ENCODE measurements at places on chromosomes 16 and 17.

GRCh38 chr16:63744077-63744874 is 1377.6 kb downstream of the CDH11 start:
- ATAC-seq, result no peak

- no peak for ATAC-seq
These were observed 1.2 kb upstream of the TCAP start for GRCh38 chr17:39663688-39664580.

- ATAC-seq, result peak; percentile 37
These were observed 25.9 kb downstream of the BRIP1 start for GRCh38 chr17:61837175-61838051.

- ATAC-seq, result no peak
These were observed 2.5 kb upstream of the STARD3 start for GRCh38 chr17:39634384-39634871.

GRCh38 chr16:28009586-28010373 is 53.7 kb downstream of the GSG1L start:
- ATAC-seq, result no peak

- no peak for ATAC-seq
These were observed 17.2 kb upstream of the UTP6 start for GRCh38 chr17:31918701-31919128.

DNA sequence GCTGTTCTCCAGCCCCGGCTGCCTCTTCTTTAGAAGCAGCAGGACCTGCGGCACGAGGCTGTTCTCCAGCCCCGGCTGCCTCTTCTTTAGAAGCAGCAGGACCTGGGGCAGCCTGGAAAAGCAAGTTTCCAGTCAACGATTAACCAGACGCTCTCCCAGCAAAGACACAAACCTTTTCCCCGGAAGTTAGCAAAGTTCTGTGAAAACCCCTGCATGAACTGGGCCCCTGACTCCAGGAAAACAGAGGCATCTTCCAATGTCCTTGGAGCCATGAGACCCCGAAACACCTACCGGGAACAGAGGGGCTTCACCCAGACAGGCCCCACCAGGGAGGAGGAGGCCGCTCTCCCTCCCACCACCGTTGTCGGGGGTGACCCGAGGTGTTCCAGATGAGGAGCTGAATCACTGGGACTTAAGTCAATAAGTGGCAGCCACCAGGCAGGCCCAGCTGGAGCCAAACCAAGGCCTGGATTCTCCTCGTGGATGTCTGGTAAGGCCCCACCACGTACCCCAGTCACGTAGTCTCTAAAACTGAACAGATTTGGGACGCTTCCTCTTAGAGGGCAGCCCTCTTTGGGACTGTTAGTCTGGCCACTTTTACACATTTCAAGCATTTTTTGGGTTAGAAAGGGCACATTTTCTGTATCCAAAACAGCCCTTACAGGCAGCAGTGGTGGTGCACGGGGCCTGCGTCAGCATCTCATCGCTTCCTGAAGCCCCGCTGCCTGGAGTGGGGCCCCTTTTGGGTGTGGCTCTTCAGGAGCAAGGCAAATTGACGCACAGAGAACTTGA is at the start of gene RPH3AL:
Gene RPH3AL (minus strand): TSS at position 387 of the 792 bp plus-strand sequence. CDS start 25,264 bp downstream, outside the sequence.
- ATAC-seq, result no peak

- no peak for ATAC-seq
These were observed 12.7 kb downstream of the CES3 start for GRCh38 chr16:66973716-66974115.

DNA sequence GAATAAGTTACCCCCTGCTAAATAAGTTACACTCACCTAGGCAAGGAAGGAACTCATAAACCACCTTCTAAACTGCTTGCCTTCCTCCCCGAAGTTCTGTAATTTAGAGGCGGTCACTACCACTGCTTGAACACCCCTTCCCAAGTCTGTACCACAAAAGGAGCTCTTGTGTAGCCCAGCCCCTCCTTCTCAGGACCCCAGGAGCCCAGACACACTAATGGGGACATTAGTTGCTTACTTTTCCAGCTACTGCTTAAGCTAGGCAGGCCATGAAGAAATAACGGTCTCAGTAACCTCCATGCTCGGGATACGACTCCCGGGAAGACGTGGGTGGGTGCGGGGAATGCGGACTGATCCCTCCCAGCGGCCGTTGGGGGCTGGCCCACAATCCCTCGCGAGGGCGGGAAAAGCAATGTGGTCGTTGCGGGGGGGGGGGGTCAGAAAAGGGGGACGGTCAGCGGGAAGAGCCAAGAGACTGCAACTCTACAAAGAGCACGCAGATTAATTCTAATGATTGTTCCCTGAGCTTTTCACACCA is at the start of gene TEX14:
Gene TEX14 (minus strand): TSS at position 345 of the 538 bp plus-strand sequence. CDS start 40,044 bp downstream, outside the sequence.
- no peak for ATAC-seq

- peak; percentile 79 for ATAC-seq
These were observed 27.0 kb upstream of the NTN1 start for GRCh38 chr17:8994319-8994718.

DNA sequence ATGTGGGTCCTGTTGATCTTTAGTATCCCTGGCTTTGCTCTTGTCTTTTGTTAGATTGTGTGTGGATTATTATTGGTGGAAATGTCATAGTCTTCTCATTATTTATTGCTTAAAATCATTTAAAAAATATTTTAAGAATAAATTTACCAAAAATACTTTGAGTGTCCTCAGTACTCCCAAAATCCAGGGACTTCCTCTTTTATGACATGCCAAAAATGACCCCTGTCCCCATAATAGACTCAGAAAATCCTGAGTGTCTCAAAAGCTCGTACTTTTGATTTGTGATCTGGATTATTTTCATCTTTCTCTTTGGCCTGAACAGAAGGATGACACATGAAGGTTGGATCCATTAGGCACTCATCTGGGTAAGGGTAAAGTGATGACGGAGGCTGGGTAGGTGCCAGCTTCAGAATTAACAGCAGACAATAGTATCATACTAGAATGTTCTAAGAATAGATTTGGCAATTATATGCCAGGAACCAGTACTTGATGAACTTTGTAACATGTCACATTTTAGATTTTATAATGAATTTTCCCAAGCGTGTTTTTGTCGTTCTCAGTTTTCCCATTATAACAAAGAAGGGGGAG is 602.2 kb upstream of the CDH8 start:
- no peak for ATAC-seq

DNA sequence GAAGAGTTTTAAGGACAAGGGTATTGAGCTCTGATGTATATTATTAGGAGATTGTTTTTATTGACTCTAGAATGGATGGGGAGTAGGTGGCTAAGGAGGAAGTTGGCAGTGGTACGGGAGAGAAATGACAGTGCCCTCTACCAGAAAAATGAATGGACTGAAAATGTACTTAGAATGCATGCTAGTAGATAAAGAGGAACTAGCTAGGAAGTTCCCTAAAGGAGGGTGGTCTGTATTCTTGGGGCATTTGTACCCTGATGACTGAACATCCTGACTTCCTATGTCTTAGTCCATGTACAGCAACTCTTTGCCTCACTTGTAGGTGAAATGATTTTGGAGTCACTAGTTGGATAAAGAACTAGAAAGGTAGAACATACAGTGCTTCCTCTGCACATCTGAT is 581.5 kb upstream of the RBFOX1 start:
- no peak for ATAC-seq

GRCh38 chr17:21075739-21076085 is 32.9 kb upstream of the USP22 start:
- no peak for ATAC-seq

GRCh38 chr17:60630352-60630751 is 30.4 kb downstream of the PPM1D start:
- no peak for ATAC-seq

GRCh38 chr16:51666821-51667220 is 515.8 kb upstream of the SALL1 start:
- ATAC-seq, result no peak

DNA sequence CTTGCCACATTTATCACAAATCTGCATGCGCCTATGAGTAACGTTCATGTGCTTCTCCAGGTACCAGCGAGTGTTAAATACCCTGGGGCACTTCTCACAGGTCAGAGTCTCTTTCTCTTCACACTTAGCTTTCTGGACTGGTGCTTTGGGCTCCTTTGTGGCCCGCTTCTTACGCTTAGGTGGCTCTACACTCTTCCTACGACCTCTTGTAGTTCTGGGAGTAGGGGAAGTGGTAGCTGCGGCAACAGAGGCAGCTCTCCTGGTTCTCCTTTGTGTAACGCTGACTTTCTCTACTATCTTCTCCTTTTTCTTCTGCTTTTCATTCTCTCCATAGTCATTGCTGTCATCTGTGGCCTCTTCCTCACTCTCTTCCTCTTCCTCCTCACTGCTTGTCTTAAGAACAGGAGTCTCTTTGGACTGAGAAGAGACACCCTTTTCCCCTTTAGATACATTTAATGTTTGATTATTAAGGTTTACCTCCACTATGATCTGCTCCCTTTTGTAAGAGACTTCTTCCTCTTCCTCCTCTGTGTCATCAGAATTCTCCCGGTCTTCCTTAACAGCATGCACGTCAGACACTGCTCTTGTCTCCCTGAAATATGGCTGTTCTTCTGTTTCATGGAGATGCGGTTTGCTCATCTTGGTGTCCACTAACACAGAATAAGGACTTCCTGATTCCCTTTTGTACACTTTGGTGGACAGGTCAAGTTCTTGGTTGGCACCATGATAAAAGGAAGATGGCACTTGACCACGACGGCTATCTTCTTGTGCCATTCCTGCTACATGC is 45.0 kb downstream of the ZNF652 start:
- no peak for ATAC-seq

- peak; percentile 49 for ATAC-seq
These were observed 74.3 kb downstream of the AXIN2 start for GRCh38 chr17:65487161-65487560.

GRCh38 chr16:65410801-65411200 is 288.9 kb upstream of the CDH11 start:
- no peak for ATAC-seq

GRCh38 chr17:14775731-14776492 is 475.0 kb downstream of the HS3ST3B1 start:
- no peak for ATAC-seq

GRCh38 chr16:5756969-5757368 is 659.4 kb upstream of the EEF2KMT start:
- no peak for ATAC-seq

- ATAC-seq, result no peak
These were observed 14.1 kb downstream of the TBX2 start for GRCh38 chr17:61413661-61414126.

DNA sequence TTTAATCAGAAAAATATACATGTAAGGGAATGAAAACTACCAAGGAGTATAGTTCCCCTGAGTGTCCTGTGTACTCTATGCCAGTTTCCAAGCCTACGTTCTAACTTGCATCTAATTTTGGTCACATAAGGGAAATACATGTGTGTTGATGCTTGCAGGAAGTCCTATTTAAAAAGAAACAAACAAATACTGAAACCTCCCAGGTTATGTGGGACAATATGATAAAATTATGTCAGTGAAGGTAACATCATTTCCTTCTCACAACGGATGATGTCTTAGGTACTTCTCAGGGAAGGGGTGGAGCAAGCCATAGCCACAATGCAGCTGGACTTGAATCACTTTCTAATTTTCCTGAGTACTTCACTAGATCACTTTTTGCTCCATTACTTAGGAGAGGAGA is 115.9 kb downstream of the ZFHX3 start:
- ATAC-seq, result peak; percentile 43

GRCh38 chr16:62610291-62610690 is 574.1 kb upstream of the CDH8 start:
- no peak for ATAC-seq

GRCh38 chr17:56540836-56541235 is 52.7 kb upstream of the NOG start:
- ATAC-seq, result no peak

DNA sequence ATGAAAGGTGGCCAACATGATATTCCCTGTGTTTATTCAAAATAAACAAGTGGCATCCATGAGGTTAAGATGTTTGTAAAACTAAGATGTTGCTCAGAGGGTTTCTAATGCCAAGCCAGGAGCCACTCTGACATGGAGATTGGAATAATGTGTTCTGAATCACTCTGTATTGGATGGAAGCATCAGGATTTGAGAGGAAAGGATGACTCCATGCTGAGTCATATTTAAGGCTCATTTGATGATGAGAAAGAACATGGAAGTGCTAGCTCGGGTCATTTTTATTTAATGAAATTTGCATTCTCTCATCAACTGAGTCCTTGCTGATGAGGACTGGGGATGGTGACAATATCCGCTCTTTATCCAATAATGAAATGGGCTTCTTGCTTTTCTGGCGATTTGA is 6.2 kb downstream of the VAT1L start:
- ATAC-seq, result no peak

- ATAC-seq, result peak; percentile 96
These were observed 27.4 kb downstream of the EMP2 start for GRCh38 chr16:10552998-10553491.

DNA sequence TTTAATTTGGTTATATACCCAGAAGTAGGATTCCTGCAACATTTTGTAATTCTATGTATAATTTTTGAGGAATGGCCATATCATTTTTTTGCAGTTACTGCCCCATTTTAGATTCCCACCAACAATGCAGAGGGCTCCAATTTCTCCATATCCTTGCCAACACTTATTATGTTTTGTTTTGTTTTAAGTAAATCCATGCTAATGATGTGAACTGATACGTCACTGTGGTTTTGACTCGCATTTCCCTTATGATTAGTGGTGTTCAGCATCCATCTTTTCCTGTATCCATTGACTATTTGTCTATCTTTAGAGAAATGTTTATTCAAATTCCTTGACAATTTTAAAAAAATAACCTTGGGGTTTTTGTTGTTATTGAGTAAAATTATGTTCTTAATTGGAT is 826.4 kb downstream of the CDH11 start:
- ATAC-seq, result no peak

GRCh38 chr17:64004903-64005733 is 7.0 kb downstream of the PRR29 start:
- no peak for ATAC-seq

DNA sequence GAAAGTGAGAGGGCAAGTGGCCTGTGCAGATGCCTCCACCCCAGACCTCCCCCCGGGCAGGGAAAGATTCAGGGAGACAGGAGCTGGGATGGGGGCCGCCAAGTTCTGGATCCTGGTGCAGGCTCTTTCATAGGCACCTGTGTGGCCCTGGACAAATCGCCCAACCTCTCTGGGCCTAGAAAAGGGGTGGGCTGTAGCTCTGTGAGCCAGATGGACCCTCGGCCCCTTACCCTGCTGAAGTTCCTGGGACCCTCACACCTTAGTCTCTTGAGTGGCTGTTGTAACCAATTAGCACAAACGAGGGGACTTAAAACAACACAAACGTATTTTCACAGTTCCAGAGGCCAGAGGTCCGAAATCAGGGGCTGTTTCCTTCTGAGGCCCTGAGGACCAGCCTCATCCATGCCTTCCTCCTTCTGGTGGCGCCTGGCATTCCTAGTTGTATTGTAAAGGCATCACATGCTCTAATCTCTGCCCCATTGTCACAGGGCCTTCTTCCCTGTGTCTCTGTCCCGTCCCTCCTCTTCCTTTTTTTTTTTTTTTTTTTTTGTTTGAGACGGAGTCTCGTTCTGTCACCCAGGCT is 352.6 kb downstream of the SEC14L1 start:
- no peak for ATAC-seq

DNA sequence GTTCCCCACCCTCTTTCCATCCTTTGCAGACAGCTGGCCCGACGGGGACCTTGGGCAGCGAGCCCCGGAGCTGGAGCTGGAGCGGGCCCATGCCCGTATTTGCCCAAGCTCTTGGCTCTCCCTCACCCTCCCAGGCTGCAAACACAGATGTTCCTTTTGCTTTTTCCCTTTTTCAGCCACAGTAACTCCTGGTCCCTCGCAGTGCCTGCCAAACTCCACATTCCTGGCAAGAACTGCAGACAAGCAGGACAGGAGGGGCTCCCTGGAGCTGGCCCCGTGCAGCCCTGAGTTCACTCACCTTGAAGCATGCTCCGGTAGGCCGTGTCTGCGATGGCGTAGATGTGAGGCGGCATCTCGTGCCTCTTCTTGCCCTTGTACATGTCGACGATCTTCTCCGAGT is 33.9 kb downstream of the MYH11 start:
- no peak for ATAC-seq

GRCh38 chr16:57732037-57732436 is 3.5 kb upstream of the KATNB1 start:
- ATAC-seq, result no peak

Data from activated T-helper 17 cell treated with anti-CD3 and anti-CD28 coated beads, Interleukin-2, amount 50 U/mL, for 72 hours (primary cell).